ENCODE measurements at places on chromosomes 1 and 21. TPM values are rescaled to one million over a fixed set of nuclear protein-coding genes. Genes with fewer than 3 reads are reported as not detected.

The CELA3B gene
- not detected for total RNA-seq

The TMEM269 gene
- total RNA-seq = 0.16 TPM

DNA sequence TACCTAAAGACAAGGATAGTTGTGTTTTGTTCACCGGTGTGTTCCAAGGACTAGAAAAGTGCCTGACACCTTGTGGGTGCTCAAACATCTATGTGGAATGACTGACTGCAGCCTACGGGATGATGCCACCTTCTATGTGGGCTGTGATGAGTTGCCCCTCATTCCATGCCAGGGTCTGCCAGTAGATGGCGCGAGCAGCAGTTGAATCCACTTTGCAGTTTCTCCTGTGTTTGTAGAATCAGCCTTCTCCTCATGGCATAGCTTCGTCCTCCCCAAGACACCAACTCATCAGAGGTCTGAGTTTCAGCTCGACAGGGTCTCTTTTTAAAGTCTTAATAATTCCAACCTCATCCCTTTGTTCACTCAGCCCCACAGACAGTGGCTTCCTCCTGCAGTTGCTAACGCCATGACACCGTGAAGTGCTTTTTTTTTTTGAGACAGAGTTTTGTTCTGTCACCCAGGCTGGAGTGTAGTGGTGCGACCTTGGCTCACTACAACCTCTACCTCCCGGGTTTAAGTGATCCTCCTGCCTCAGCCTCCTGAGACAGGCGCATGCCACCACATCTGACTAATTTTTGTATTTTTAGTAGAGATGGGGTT is 133.7 kb downstream of the CAPN8 start:
- DNase-seq = no peak

- peak; percentile 40 for DNase-seq
These were observed 655 bp downstream of the COL6A1 start for GRCh38 chr21:45982092-45982757.

DNA sequence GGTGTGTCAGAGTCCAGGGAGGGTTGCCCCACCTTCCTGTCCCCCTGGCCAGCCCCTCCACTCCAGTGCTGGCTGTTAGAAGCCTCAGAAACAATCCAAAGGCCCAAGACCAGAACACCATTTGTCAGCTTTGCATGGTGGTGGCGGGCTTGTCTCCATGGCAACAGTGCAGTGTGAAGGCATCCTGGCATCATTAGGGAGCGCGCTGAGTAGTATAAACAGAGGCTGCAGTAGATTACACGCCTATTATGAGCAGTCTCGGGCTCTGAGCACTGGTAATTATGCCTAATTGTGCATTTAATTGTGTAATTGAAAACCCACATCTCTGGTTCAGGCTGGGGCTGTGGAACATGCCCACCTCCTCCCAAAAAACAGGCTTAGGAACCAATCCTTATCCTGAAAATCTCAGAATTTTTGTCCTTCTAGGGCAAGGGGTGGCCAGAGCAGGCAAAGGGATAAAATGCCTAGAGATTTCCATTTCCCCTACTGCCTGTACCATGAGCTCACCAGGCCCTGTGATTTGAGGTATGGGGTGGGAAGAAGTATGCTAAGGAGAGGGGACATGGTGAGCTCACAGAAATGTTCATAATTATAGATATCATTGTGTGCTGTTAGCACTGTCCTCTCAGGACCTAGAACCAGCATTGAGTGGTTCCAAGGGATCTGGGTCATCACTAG is 11.7 kb downstream of the NKAIN1 start:
- no peak for DNase-seq

DNA sequence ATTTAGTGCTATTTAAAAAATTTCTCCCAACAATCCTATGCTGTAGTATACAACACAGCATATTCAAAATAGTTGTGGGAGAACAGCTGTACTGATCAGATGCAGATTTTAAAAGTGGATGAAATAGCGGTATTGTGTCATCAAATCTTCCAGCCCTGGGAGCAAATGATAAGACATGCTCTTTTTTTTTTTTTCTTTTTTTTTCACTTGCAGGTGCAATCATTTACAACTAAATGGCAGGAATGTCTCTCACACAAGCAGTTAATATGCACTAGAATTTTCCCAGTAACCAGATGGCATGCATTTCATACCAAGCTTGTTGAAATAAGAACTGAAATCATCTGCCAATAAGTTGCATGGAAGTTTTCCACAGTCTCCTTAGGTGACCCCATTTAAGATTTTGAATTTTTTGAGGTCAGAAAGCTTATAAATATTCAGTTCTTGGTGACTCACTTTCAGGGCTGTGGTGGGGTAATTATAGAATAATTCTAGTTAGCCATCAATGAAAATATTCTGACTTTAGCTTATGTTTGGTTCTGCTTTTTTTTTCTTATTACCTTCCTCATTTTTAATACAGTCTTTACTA is 623.9 kb upstream of the NR5A2 start:
- DNase-seq = no peak

DNA sequence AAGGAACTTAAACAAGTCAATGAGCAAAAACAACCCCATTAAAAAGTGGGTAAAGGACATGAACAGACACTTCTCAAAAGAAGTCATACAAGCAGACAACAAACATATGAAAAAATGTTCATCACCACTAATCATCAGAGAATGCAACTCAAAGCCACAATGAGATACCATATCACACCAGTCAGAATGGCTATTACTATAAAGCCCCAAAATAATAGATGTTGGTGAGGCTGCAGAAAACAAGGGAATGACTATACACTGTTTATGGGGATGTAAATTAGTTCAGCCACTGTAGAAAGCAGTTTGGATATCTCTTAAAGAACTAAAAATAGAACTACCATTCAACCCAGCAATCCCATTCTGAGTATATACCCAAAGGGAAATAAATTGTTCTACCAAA is 51.2 kb downstream of the MRPL39 start:
- no peak for DNase-seq

DNA sequence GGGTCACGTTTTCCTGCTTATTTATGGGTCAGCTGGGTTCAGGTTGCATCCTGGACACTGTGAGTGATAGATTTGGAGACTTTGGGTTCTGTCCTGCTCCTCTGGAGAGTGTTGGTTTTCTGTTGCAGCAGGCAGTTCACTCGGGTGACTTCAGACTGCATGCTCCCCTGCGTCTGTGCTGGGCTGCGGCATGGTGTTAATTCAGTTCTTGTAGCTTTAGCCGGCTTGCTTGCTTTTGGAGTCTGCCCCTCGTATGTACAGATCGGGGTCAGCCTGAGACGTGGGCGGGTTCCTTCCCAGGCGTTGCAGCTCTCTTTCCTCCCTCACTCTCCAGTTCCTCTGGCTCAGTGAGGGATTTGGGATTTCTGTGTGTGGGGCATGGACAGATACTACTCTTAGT is 38.0 kb downstream of the PCNT start:
- no peak for DNase-seq

- DNase-seq = no peak
These were observed 65.4 kb downstream of the LUZP1 start for GRCh38 chr1:23103001-23103889.

All from breast epithelium (tissue), 4 donors.